ENCODE measurements at places on chromosomes 13 and 19.
A peak's percentile ranks its signal among the peaks of the same experiment; 100 is the strongest.

GRCh38 chr13:44237276-44237767, 136.3 kb upstream of the SERP2 start:
- no peak for DNase-seq

- no peak for DNase-seq
Observed at GRCh38 chr13:112752711-112753541, 63.1 kb downstream of the ATP11A start.

GRCh38 chr13:109700176-109700575, 86.2 kb downstream of the IRS2 start:
- DNase-seq = peak; percentile 29

- peak; percentile 71 for DNase-seq
Observed at GRCh38 chr19:8445488-8446001, 770 bp downstream of the HNRNPM start.

- DNase-seq = no peak
Observed at GRCh38 chr13:37539170-37539569, 59.4 kb downstream of the POSTN start.

DNA sequence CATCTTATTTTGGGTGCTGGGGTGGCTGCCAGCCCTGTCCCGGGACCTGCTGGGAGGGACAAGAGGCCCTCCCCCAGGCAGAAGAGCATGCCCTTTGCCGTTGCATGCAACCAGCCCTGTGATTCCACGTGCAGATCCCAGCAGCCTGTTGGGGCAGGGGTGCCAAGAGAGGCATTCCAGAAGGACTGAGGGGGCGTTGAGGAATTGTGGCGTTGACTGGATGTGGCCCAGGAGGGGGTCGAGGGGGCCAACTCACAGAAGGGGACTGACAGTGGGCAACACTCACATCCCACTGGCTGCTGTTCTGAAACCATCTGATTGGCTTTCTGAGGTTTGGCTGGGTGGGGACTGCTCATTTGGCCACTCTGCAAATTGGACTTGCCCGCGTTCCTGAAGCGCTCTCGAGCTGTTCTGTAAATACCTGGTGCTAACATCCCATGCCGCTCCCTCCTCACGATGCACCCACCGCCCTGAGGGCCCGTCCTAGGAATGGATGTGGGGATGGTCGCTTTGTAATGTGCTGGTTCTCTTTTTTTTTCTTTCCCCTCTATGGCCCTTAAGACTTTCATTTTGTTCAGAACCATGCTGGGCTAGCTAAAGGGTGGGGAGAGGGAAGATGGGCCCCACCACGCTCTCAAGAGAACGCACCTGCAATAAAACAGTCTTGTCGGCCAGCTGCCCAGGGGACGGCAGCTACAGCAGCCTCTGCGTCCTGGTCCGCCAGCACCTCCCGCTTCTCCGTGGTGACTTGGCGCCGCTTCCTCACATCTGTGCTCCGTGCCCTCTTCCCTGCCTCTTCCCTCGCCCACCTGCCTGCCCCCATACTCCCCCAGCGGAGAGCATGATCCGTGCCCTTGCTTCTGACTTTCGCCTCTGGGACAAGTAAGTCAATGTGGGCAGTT, 8.6 kb downstream of the CALM3 start:
- no peak for DNase-seq

DNA sequence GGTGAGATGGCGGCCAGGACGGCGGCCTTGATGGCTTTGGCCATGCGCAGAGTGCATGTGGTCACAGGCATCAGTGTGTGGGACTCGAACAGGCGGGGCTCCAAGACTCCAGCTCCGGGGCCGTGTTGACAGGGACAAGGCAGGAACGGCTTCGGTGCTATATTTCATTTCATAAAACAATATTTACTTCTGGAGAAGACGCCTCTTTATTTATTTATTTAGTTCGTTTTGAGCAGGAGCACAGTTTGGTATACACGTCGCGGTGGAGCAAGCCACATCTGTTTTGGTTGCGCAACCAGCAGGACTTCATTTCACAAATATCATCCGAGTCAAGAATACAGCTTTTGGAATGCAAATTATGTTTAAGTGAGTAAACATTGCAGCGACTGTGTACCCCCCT, 166.7 kb upstream of the TSHZ3 start:
- no peak for DNase-seq

GRCh38 chr19:53553156-53553555, 15.2 kb downstream of the ZNF331 start:
- DNase-seq = no peak

GRCh38 chr13:109756778-109757177, 29.6 kb downstream of the IRS2 start:
- no peak for DNase-seq

DNA sequence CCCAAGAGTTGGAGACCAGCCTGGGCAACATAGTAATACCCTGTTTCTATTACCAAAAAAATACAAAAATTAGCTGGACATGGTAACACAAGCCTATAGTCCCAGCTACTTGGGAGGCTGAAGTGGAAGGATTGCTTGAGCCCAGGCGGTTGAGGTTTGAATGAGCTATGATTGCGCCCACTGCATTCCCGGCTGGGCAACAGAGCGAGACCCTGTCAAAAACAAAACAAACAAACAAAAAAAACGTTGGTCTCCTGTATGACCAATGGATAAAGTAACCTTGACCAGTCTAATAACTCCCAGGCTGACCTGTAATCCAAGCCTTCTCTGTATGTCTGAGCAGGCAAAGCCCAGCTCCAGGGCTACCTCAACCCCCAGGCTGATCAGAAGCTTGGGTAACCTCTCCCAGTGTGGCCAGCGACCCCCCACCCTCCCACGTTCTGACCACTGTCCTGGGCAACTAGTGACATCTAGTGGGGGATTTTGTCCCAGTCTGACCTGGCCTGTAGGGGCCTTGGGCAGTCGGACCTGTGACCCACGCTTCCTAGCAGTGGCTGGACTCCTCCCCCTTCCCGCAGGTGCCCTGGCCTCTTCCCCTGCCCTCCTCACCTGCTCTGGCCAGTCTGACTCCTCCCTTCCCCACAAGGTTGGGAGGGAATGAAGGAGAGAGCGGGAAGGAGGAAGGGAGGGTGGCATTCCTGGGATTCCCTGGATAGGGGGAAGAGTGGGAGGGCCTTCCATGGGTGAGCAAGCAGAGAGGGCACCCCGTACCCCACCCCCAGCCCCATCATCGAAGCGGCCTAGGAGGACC, 1.0 kb upstream of the BCAM start:
- peak; percentile 74 for DNase-seq

GRCh38 chr19:16188521-16188920, 3.3 kb downstream of the FAM32A start:
- no peak for DNase-seq

- DNase-seq = no peak
Observed at GRCh38 chr19:1857648-1858326, 5.6 kb downstream of the KLF16 start.

- DNase-seq = no peak
Observed at GRCh38 chr19:30059741-30060457, 117.9 kb downstream of the URI1 start.

- DNase-seq = no peak
Observed at GRCh38 chr13:38412266-38412665, 62.6 kb downstream of the UFM1 start.
